ENCODE measurements at places on chromosomes 7 and 10.

GRCh38 chr7:51229106-51229537, 87.5 kb downstream of the COBL start:
- peak; percentile 22 for DNase-seq

GRCh38 chr10:27558612-27559020, 54.5 kb downstream of the RAB18 start:
- DNase-seq, result peak; percentile 0

GRCh38 chr10:77946084-77946483, 19.5 kb upstream of the DLG5 start:
- no peak for DNase-seq

GRCh38 chr7:85516675-85517074, 329.8 kb upstream of the SEMA3D start:
- DNase-seq, result no peak

GRCh38 chr7:39269034-39269433, 291.3 kb downstream of the POU6F2 start:
- no peak for DNase-seq

DNA sequence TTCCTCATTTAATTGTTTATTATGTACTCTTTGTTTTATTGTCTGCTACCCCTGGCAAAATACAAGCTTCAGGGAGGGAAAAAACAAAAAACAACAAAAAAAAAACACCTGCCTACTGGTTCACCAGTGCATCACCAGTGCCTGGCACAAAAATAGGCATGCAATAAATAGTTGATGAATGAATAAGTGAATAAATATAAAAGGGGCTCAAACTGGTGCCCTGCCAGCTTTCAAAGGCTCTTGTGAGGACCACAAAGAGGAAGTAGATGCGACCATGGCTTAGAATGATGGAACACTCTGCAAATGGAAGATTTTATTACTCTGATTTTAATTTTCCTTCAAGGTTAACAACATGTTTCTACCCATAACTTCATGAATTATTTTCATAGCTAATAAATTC, 213.0 kb upstream of the INHBA start:
- DNase-seq, result no peak

DNA sequence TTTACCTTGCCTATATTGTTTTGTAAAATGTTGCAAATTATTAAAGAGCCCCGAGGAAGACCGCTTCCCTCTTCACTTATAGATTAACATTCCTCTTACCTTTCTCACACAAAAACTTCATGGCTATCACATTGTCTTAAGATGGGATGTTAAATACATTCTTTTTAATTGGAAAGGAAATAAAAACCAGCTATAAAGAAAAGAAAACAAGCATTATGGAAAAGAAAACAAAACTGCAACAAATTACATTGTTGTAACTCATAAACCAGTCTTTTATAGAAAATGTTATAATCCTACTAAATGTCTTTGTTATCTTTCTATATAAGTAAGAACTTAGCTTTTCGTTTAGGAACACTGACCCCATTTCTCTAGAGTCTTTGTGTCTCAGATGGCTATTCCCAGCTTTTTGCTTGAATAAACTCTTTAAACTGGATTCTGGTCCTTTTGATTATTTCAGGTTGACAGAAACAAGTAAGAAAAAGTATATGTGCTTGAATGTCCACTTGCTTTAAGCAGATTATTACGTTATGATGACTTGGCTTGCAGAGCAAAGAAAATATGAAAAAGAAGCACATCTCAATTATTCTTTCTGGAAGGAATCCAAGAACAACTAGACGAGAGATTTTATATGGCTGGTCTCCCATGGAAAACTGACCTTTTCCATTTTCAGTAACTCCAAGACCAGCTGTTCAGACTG, 128.2 kb downstream of the AKR1D1 start:
- DNase-seq, result no peak

GRCh38 chr7:141700848-141701371, 1.1 kb downstream of the DENND11 start:
- no peak for DNase-seq

Measured in NCI-H2107 (cell line).